ENCODE measurements at places on chromosomes 1 and 21.
A peak's percentile ranks its signal among the peaks of the same experiment; 100 is the strongest.

DNA sequence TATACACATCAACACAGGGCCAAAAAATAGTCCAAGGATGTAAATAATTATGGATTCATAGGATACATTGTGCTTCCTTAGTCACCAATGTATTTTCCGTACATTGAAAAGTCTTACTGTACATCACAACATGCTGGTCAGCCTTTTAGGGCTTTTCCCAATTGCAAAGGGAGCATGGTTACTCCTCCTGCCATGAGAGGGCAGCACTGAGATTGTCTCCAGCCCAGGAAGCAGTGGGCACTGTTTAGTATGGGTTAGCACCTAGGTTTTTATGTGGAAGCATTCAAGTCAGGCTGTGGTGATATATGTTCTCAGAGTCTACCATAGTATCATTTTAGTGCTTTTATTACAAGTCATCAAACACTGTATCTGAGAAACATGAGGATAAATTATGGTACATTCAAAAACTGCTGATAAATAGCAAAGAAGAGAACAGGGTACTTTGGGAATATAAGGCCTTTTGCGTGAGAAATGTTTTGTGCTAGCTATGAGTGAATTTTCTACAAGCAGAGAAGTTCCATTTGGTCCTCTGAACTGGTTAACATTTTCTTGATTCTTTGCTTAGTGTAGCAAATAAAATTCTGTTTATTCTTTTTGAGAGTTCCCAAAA is 34.0 kb downstream of the ST6GALNAC5 start:
- peak; percentile 39 for DNase-seq

DNA sequence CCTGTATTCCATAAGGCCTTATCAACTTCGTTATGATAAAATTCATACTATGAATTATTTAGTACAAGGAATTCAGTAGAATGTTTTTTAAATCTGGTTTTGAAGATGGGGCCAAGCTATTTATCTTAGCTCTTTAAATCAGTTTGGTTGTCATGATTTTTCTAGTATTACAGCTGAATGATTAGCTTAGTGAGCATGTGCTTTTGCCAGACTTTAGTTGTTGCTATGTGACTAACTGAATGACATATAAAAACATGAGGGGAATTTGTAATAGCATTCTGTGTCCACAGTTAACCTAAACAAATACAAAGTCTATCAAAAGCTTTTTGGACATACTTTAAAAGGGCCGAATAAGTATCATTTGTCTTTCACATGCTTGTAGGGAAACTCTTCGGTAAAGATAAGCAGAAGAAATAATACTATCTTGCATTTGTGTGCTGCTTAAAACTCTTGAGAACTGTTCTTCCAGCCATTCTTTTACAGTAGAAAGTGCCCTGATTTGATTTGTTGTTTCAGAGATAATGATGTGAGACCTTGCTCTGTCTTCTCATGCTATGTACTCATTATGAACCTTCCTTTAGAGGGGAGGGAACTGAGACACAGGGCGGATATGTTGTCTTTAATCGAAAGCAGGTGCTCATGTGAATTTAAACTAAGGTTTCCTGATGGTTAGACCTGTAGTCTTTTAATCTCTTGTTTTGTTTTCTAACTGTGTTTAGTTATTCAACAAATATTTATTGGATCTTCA is 18.8 kb downstream of the NEK7 start:
- DNase-seq, result no peak

DNA sequence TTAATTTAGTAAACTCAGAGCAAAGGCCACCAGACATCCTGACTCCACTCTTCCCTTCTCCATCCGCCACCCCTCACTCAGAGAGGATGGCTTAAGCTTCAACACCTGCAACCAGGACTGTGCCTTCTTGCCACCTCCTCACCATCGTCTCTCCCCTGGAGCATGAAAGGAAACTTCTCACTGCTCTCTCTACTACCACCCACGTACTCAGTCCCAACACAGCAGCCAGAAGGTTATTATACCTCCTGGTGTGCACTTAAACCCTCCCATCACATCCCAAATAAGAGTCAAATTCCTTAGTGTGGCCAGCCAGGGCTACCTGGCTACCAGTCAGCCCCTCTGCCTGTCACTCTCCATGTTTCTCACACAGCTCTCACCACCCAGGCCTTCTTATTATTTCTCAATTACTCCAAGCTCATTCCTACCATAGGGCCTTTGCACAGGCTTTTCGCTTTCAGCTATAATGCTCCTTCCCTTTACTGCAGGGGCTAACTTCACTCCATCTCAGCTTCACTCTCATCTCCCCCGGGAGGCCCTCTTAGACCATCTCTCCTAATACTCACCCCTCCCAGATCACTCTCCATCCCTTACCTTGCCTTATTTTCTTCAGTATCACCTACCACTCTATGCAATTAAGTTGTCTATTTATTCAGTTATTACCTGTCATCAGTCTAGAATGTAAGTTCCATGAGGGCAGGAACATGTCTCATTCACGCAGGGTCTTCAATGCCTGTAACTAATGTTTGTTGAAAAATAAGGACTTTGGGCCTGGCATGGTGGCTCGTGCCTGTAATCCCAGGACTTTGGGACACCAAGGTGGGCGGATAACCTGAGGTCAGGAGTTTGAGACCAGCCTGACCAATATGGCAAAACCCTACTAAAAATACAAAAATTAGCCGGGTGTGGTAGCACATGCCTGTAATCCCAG is 137.5 kb downstream of the TOMM20 start:
- DNase-seq, result no peak

GRCh38 chr1:24605534-24606295 is 37.4 kb upstream of the SRRM1 start:
- DNase-seq, result no peak

DNA sequence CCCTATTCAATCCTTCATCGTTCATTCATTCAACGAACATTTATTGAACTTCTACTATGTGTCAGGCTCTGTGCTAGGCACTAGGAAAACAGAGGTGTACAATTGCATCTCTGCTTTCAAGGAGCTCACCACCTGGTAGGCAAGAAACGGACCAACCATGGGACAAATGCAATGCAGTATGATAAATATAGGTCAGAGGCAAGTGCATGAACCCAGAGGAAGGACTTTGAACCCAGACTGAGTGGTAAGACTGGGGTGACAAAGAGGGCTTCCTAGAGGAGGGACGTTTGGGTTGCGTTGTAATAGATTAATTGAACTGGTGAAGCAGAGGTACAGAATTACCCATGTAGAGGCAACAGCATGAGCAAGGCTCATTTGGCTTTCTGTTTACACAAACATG is 16.4 kb downstream of the CD2 start:
- peak; percentile 51 for DNase-seq

DNA sequence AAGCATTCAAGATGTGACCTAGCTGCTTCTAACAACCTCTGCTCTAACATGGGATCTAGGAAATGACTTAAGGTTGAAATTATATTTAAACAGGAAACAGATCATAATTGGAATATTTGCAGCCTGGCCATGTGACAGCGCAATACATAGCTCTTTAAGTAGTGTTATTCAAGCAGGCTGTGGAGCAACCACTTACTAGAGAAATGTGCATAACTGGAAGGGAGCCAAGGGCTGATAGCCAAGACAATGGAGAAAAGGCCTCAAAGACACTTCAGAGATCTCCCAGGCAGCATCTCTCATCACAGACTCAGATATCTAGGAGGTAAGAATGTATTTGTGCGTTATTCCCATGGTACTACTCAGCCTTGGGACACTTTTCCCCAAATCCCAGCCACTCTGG is 823.0 kb upstream of the PRMT6 start:
- DNase-seq, result no peak

DNA sequence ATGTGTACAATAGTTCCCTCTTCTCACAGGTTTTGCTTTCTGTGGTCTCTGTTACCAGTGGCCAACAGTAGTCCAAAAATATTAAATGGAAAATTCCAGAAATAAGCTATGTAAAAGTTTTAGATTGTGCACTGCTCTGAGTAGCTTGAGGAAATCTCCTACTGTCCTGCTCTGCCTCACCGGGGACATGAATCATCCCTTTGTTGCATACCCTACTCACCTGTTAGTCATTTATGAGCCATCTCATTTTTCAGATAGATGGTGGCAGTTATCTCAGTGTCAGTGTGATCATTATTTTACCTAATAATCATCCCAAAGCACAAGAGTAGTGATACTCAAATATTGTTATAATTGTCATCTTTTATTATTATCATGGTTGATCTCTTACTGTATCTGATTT is 688.1 kb downstream of the PLA2G4A start:
- DNase-seq, result no peak

GRCh38 chr1:53153752-53154151 is 11.3 kb upstream of the SLC1A7 start:
- DNase-seq, result no peak

DNA sequence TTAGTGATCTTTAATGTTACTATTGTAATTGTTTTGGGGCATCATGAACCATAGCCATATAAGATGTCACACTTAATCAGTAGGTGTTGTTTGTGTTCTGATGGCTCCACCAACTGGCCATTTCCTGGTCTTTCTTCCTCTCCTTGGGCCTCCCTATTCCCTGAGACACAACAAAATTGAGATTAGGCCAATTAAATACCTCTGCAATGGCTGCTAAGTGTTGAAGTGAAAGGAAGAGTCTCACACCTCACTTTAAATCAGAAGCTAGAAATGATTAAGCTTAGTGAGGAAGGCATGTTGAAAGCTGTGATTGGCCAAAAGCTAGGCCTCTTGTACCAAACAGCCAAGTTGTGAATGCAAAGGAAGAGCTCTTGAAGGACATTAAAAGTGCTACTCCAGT is 30.7 kb downstream of the PPP2R5A start:
- DNase-seq, result no peak

DNA sequence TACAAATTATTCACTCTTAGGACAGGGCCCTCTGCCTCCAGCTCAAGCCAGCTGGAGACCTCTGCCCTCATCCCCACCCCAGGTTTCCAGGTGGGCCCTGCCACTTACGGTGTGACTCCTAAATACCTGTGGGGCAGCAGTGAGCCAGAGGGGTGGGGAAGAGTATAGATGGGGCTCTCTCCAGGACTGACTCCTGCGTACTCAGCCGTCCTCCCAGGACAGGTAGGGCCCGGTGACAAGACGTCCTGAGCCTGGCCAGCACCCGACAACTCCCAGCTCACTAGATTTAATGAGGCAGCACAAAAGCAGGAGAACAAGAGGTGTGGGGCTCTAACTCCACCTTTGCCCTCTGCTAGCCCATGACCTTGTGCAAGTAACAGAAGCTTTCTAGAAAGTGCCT is 16.8 kb downstream of the GNG12 start:
- DNase-seq, result no peak

GRCh38 chr1:46603481-46603857 is 599 bp downstream of the MKNK1 start:
- DNase-seq, result no peak

- no peak for DNase-seq
These were observed 23.6 kb downstream of the COL6A2 start for GRCh38 chr21:46121286-46122221.

- no peak for DNase-seq
These were observed 205.4 kb upstream of the FMN2 start for GRCh38 chr1:239886266-239886665.

GRCh38 chr1:38444770-38445442 is 398.3 kb upstream of the POU3F1 start:
- DNase-seq, result no peak

GRCh38 chr1:183600136-183600535 is 9.9 kb upstream of the NCF2 start:
- no peak for DNase-seq

DNA sequence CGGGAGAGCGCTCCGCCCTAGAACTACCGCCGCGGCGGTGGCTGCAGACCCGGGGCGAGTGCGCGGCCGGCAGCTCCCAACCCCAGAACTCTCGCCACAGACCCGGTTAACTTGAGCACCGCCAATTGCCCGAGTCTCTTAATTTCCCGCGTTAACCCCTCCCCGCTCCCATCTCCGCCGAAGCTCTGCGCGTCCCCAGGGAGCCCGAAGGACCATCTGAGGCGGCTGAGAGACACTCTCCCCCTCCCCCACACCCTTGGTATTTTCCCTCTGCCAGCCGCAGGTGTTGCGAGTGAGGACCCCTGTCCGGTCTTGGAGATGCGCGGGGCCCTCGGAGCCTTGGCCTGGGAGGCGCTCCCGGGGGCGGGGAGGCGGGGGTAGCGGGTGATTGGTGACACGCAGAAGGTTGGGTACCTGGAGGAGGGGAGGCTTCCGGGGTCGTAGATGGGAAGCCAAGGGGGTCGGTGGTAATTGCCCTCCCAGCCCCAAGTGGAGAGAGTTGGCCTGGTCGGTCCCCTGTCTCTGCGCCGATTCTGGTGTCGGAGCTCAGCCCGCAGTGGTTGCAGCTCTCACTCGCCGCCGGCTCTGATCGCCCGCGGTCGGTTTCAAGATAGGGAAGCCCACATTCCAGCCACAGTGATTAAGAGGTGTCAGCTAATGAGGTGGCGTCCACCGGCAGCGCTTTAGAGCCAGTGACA is 858 bp upstream of the SUSD4 start:
- peak; percentile 46 for DNase-seq

DNA sequence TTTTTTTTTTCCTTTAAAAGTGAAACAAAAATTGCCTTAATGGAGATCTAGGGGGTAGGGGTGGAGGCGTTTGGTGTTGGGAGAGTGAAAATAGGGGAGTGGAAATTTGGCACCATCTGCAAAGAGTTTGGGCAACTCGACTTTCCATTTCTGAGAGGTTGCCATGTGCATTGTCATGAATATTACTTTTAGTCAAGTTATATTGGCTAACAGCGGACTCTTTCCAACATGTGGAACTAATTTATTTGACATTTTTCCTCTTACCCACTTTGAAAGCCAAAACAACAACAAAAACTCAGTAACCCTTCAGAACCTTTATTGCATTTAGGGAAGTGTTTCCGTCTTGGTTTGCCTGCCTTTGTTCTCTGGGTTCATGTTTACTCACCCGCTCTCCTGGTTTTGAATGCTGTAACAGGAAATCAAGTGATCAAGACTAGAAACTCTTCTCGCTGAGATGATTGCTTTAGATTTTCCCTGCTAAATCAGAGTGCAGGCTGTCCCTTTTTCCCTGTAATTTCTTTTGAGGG is 70.4 kb downstream of the CACHD1 start:
- DNase-seq, result no peak

- no peak for DNase-seq
These were observed 10.0 kb upstream of the RASSF5 start for GRCh38 chr1:206497363-206497762.

GRCh38 chr1:24606621-24607020 is 36.5 kb upstream of the SRRM1 start:
- DNase-seq, result no peak

GRCh38 chr1:11488201-11488770 is 9.3 kb downstream of the DISP3 start:
- DNase-seq, result no peak

- DNase-seq, result no peak
These were observed 136.5 kb upstream of the ETS2 start for GRCh38 chr21:38669186-38669585.

DNA sequence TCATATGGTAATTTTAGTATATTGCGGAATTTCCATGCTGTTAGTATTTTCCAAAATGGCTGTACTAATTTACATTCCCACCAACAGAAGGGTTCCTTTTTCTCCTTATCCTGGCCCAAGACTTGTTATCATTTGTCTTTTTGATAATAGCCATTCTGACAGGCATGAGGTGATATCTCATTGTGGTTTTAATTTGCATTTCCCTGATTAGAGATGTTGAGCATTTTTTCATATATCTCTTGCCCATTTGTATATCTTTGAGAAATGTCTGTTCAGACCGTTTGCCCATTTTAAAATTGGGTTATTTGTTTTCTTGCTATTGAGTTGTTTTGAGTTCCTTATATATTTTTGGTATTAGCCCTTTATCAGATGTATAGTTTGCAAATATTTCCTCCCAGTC is 14.0 kb downstream of the CAPZA1 start:
- DNase-seq, result no peak

- DNase-seq, result no peak
These were observed 183.6 kb downstream of the FOXD2 start for GRCh38 chr1:47621483-47621882.

GRCh38 chr1:89953131-89953626 is 41.7 kb upstream of the ZNF326 start:
- DNase-seq, result peak; percentile 49

- DNase-seq, result no peak
These were observed 188.9 kb downstream of the RHOU start for GRCh38 chr1:228923973-228924686.
